Spleen (tissue), 13 donors: ENCODE measurements at places on chromosomes 3 and 15. TPM values are rescaled to one million over a fixed set of nuclear protein-coding genes. Genes with fewer than 3 reads are reported as not detected.

GHSR gene
- polyA plus RNA-seq, result not detected

- H3K27ac ChIP-seq, result no peak overlapping the region
- H3K27me3 ChIP-seq, result peaks cover 21% of the 10 kb centered on the region
- H3K36me3 ChIP-seq, result no peaks in the 10 kb centered on the region
- no peak overlapping the region for H3K4me3 ChIP-seq
- H3K4me1 ChIP-seq, result peaks cover 36% of the 10 kb centered on the region
- peak; percentile 64 for DNase-seq
Observed at GRCh38 chr3:46900007-46900292, 22.4 kb downstream of the PTH1R start.

GRCh38 chr3:149542375-149543312 is 68.1 kb downstream of the TM4SF4 start:
- no peak for DNase-seq
- peaks cover under 1% of the 10 kb centered on the region for H3K4me1 ChIP-seq
- H3K36me3 ChIP-seq, result no peaks in the 10 kb centered on the region
- H3K27me3 ChIP-seq, result no peaks in the 10 kb centered on the region

SERINC4 gene
- polyA plus RNA-seq, result 0.29 TPM

- H3K4me3 ChIP-seq, result no peak overlapping the region
- no peak for DNase-seq
- H3K27me3 ChIP-seq, result no peaks in the 10 kb centered on the region
- H3K27ac ChIP-seq, result no peak overlapping the region
- H3K36me3 ChIP-seq, result no peaks in the 10 kb centered on the region
Observed at GRCh38 chr3:73513260-73513659, 111.5 kb downstream of the PDZRN3 start.

DNA sequence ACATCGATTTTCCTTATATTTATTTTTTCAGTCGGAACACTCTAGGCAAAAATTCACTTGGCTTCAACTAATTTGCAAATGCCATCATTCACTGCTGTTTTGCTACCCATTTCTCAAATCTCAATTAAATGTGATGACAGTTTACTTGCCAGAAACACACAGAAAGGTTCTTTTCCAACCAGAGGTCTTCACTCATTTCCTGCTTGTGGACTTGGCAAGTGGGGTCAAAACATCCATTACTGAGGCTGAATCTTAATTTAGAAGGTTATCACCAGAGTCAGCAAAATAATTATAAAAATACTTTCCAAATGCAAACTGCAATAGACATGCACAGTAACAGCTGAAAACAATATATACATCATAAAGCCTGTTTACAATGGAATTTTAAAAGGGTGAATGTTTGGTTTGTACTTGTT is 625.4 kb upstream of the TBL1XR1 start:
- H3K27me3 ChIP-seq, result no peaks in the 10 kb centered on the region
- no peaks in the 10 kb centered on the region for H3K36me3 ChIP-seq
- no peak overlapping the region for H3K27ac ChIP-seq
- H3K4me1 ChIP-seq, result peaks cover 34% of the 10 kb centered on the region
- H3K4me3 ChIP-seq, result no peak overlapping the region
- DNase-seq, result no peak

MST1R gene
- polyA plus RNA-seq, result 3.4 TPM

- H3K27me3 ChIP-seq, result no peaks in the 10 kb centered on the region
- H3K36me3 ChIP-seq, result no peaks in the 10 kb centered on the region
- peak overlapping the region; percentile 29 for H3K27ac ChIP-seq
Observed at GRCh38 chr15:90343302-90343790, 8.7 kb upstream of the ZNF774 start.

- H3K27ac ChIP-seq, result peak overlapping the region; percentile 50
- H3K4me1 ChIP-seq, result peaks cover 72% of the 10 kb centered on the region
- peak; percentile 83 for DNase-seq
- H3K4me3 ChIP-seq, result no peak overlapping the region
Observed at GRCh38 chr3:10224794-10225665, 23.2 kb upstream of the TATDN2 start.

DNA sequence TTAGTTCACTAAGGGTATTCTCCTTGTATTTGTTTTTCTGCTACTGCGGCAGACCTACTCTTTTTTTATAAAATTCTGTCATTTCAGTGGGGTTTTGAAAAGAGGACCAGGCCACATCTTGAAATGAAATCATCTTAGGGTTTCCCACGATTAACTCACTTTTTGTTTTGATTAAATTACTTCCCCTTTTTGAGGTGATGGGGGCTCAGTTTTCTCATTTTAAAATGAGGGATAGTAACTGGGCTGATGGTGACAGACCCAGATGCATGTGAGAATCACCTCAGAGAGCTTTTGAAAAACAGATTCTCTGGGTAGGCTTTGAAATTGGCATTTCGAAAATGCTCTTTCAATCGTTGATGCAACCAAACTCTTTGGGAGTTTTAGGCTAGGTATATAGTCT is 24.2 kb downstream of the UBE2Q2 start:
- H3K4me1 ChIP-seq, result peaks cover 48% of the 10 kb centered on the region
- no peak for DNase-seq
- peaks cover 5% of the 10 kb centered on the region for H3K36me3 ChIP-seq
- H3K27ac ChIP-seq, result peak overlapping the region; percentile 1
- H3K4me3 ChIP-seq, result no peak overlapping the region

- no peaks in the 10 kb centered on the region for H3K27me3 ChIP-seq
- H3K4me3 ChIP-seq, result no peak overlapping the region
- peaks cover 4% of the 10 kb centered on the region for H3K36me3 ChIP-seq
- peak overlapping the region; percentile 69 for H3K27ac ChIP-seq
- H3K4me1 ChIP-seq, result peaks cover 35% of the 10 kb centered on the region
Observed at GRCh38 chr15:42456971-42457370, 34.0 kb downstream of the ZNF106 start.

- DNase-seq, result no peak
- no peak overlapping the region for H3K27ac ChIP-seq
- no peaks in the 10 kb centered on the region for H3K36me3 ChIP-seq
- H3K27me3 ChIP-seq, result no peaks in the 10 kb centered on the region
Observed at GRCh38 chr3:133197619-133198018, 159.4 kb downstream of the TMEM108 start.

GOLGA8G gene
- polyA plus RNA-seq, result not detected

KBTBD8 gene
- polyA plus RNA-seq, result 10.2 TPM

EXOSC7 gene
- 32.1 TPM for polyA plus RNA-seq

XPC gene
- polyA plus RNA-seq, result 25.0 TPM

UCN2 gene
- 0.61 TPM for polyA plus RNA-seq

ADGRG7 gene
- polyA plus RNA-seq, result not detected

FEZF2 gene
- not detected for polyA plus RNA-seq

DNA sequence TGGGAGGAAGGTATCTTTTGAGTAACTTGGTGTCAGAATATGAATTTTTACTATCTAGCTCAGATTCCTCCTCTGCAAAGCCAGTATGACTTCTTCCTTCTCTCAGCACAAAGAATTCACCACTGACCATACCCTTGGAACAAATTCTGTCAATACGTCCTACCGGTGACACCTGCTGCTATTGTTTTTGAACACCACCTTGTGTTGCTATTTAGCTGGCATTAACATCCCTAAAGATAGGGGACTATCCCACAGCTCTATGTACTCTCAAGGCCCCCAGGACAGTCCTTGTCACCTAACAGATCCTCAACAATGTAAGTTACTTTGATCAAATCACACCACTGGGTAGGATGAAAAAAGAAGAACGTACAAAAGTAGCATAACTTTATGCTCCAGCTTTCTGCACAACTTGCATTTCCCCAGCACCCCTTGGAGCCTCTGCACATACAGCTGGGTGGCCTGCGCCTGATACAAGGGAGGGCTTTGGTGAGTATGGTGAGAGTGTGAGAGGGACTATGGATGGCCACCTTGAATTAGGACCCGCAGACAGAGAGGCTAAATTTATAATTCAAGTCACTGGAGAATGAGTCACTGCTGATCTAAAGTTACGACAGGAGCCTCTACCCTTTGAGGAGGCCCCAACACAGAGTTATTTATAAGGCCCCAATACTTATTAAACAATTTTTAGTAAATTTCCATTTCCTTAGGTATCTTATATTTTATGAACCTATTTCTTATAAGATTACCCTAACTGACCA is 2.3 kb upstream of the COLQ start:
- no peak overlapping the region for H3K4me3 ChIP-seq
- no peak for DNase-seq
- H3K27ac ChIP-seq, result no peak overlapping the region
- peaks cover 18% of the 10 kb centered on the region for H3K4me1 ChIP-seq
- H3K27me3 ChIP-seq, result no peaks in the 10 kb centered on the region

DNA sequence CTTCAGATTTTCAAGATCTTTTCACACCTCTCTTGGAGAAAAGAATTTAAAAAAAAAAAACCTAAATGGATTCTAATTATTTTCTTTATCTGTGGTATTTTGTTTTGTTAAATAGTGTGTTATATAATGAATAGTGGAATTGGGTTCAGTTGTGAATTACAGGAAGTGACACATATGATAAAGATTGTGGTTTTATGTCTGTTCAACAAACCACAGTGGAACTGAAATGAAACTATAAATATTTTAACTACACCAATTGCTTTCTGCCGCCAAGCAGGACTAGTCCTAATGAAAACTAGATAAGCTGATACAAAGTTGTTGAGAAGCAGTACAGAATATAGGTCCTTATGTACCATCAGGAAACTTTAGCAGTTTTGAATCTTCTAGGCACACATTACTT is 121.6 kb downstream of the UBE2E2 start:
- DNase-seq, result no peak
- no peaks in the 10 kb centered on the region for H3K36me3 ChIP-seq
- H3K4me1 ChIP-seq, result peaks cover 23% of the 10 kb centered on the region
- no peak overlapping the region for H3K27ac ChIP-seq
- no peaks in the 10 kb centered on the region for H3K27me3 ChIP-seq
- H3K4me3 ChIP-seq, result no peak overlapping the region

GRCh38 chr15:95162531-95162930 is 931.2 kb downstream of the MCTP2 start:
- H3K4me3 ChIP-seq, result no peak overlapping the region
- no peak for DNase-seq
- H3K27ac ChIP-seq, result no peak overlapping the region
- no peaks in the 10 kb centered on the region for H3K4me1 ChIP-seq

- H3K4me3 ChIP-seq, result no peak overlapping the region
- no peak overlapping the region for H3K27ac ChIP-seq
- peaks cover 63% of the 10 kb centered on the region for H3K36me3 ChIP-seq
- no peak for DNase-seq
- H3K4me1 ChIP-seq, result no peaks in the 10 kb centered on the region
Observed at GRCh38 chr3:196072313-196072712, 9.6 kb downstream of the TFRC start.

GRCh38 chr15:65633752-65634151 is 12.0 kb downstream of the SLC24A1 start:
- no peak overlapping the region for H3K4me3 ChIP-seq
- H3K36me3 ChIP-seq, result no peaks in the 10 kb centered on the region
- DNase-seq, result no peak
- H3K4me1 ChIP-seq, result peaks cover 16% of the 10 kb centered on the region

GRCh38 chr15:66670762-66671580 is 31.1 kb upstream of the SMAD6 start:
- no peaks in the 10 kb centered on the region for H3K36me3 ChIP-seq
- no peaks in the 10 kb centered on the region for H3K27me3 ChIP-seq
- no peak for DNase-seq
- peaks cover 15% of the 10 kb centered on the region for H3K4me1 ChIP-seq
- no peak overlapping the region for H3K4me3 ChIP-seq

GRCh38 chr3:161049683-161050248 is 55.4 kb downstream of the B3GALNT1 start:
- H3K27me3 ChIP-seq, result no peaks in the 10 kb centered on the region
- H3K4me1 ChIP-seq, result no peaks in the 10 kb centered on the region
- H3K4me3 ChIP-seq, result no peak overlapping the region
- no peak for DNase-seq

UBE2E1 gene
- 96.1 TPM for polyA plus RNA-seq

- no peaks in the 10 kb centered on the region for H3K27me3 ChIP-seq
- no peak for DNase-seq
- no peak overlapping the region for H3K4me3 ChIP-seq
- no peaks in the 10 kb centered on the region for H3K36me3 ChIP-seq
- peak overlapping the region; percentile 39 for H3K27ac ChIP-seq
- no peaks in the 10 kb centered on the region for H3K4me1 ChIP-seq
Observed at GRCh38 chr3:148319161-148319915, 378.4 kb upstream of the AGTR1 start.

DNA sequence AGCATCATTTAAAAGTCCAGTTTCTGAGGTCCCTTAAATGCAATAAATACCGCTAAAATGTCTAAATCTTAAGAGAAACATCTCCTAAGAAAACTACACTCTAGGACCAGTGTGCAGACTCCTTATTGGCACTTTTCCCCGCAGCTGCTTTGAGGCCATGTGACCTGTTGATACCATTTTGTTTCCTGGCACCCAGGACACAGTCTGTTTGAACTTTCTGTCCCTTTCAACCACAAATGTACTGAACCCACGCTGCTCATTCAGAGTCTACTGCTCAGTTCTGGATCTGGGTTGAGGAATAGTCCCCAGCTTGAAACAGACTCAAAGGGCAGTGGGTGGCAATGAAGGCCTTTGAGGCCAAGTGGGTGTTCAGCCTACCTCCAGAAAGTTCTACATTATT is 17.1 kb downstream of the LDHAL6B start:
- no peak overlapping the region for H3K27ac ChIP-seq
- H3K4me1 ChIP-seq, result peaks cover 19% of the 10 kb centered on the region
- no peak overlapping the region for H3K4me3 ChIP-seq
- no peak for DNase-seq

- DNase-seq, result peak; percentile 38
- peaks cover 12% of the 10 kb centered on the region for H3K4me1 ChIP-seq
- H3K36me3 ChIP-seq, result no peaks in the 10 kb centered on the region
- H3K27me3 ChIP-seq, result no peaks in the 10 kb centered on the region
- no peak overlapping the region for H3K4me3 ChIP-seq
Observed at GRCh38 chr3:16697443-16698147, 92.4 kb upstream of the DAZL start.

MRPS25 gene
- polyA plus RNA-seq, result 64.8 TPM

DNA sequence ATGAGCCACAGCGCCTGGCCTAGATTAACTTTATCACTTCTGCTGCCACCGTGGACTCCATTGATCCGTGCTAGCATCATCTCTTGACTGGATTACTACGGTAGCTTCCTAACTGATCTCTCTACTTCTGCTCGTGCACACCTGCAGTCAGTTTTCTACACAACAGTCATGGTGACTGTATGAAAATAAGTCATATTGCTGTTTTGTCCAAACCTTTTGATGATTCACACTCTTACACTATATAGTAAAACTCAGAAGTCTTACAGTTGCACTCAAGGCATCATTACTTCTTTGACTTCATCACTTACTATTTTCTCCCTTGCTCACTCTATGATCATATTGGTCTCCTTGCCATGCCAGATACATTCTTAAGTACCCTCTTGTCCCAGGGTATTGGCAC is 10.1 kb downstream of the PDCD6IP start:
- H3K36me3 ChIP-seq, result no peaks in the 10 kb centered on the region
- peaks cover 93% of the 10 kb centered on the region for H3K4me1 ChIP-seq
- H3K27ac ChIP-seq, result no peak overlapping the region

SPESP1 gene
- 1.5 TPM for polyA plus RNA-seq

DOCK3 gene
- 0.37 TPM for polyA plus RNA-seq

GOLGA6D gene
- polyA plus RNA-seq, result not detected
